ENCODE measurements at places on chromosomes 2 and 18.

DNA sequence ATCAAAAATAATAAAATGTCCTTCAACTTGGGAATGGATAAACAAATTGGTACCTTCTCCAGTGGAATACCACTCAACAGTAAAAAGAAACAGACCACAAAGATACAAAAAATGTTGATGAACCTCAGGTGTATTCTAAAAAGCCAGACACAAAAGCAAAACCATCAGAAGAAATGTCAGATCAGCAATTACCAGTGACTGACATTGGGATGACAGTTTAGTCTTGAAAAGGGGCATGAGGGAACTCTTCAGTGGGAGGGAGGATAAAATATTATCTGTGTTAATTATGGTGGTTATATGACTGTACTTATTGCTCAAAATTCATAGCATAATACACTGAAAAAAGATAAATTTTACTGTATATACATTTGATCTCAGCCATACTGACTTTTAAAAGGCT lies 473.0 kb downstream of the TMX3 start:
- no peak for DNase-seq

DNA sequence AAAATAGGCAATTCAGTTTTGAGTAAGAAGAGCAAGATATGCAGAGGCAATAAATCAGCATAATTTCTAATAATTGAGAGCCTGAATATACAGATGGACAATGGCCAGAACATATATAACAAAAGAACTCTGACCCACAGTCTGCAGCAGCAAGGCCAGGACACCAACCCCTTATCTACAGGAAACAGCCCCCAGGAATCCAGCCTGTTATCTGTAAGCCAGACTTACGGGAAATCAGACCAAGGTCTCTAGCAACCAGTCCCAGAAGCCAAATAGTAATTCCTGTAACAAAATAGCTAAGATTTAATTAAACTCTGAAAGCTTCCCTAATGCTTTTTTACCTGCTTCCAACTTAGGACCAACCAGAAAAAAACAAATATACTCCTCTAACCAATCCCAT lies 434.5 kb upstream of the GYPC start:
- no peak for DNase-seq

DNA sequence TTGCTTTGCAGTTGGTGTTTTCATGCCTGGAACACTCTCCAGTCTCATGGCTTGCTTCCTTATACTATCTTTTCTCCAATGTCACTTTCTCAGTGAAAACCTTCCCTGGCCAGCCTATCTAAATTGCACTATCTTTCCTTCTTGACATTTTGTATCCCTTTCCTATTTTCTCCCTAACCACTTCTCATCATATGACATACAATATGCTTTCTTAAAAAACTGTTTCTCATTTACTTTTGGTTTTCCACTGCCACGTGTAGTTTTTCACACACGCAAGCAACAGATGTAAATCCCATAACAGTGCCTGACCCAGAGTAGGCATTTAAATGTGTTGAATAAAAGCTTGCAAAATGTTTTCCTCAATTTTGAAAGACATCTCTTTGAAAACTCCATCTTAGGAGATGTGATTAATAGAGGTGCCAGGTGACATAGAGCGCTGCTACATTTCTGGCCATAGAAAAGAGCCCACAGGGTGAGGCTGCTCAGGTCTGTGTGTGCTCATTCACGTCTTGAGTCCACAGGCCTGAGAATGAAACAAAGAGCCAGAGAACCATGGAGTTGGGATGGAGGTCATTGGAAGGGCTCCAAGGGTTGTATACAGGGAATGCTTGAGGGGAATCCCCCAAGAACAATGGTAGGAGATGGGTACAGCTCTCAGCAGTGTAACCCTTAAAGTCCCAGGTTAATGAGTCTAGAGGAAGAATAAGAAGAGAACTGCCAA lies 12.7 kb downstream of the ZNF24 start:
- no peak for DNase-seq

GRCh38 chr2:108980076-108980475 lies 8.9 kb downstream of the EDAR start:
- DNase-seq, result no peak

GRCh38 chr18:23812546-23813440 lies 123.5 kb downstream of the LAMA3 start:
- DNase-seq, result no peak

GRCh38 chr2:48424866-48425265 lies 105.1 kb upstream of the STON1 start:
- no peak for DNase-seq

DNA sequence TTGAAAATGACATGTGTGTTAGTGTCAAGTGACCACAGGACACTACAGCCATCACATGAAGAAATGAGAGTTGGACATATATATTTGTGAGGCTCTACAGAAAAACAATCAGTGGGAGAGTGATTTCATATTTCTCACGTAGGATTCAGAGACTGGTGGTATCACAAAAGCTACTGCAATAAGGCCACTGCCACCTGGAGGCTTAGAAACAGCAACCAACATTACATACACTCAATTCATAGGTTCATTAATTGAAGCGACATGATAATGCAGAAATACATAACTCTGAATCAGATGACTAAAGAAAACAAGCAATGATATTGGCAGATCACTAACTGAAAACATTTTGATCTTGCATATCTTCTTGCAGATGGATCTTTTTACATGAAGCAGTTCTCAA lies 248.1 kb upstream of the KLHL14 start:
- DNase-seq, result no peak

GRCh38 chr18:27899893-27900292 lies 277.0 kb downstream of the CDH2 start:
- DNase-seq, result no peak

- no peak for DNase-seq
Measured at GRCh38 chr2:222212571-222212970, 86.2 kb downstream of the PAX3 start.

- no peak for DNase-seq
Measured at GRCh38 chr2:68317971-68318913, 1.5 kb downstream of the CNRIP1 start.

- no peak for DNase-seq
Measured at GRCh38 chr2:191036363-191036762, 22.4 kb upstream of the STAT1 start.

GRCh38 chr2:27582695-27583389 lies at the start of gene ZNF512:
Gene ZNF512, plus strand, starts transcription at chr2:27583042. Its CDS starts 71 bp downstream, at chr2:27583113.
- peak; percentile 70 for DNase-seq

DNA sequence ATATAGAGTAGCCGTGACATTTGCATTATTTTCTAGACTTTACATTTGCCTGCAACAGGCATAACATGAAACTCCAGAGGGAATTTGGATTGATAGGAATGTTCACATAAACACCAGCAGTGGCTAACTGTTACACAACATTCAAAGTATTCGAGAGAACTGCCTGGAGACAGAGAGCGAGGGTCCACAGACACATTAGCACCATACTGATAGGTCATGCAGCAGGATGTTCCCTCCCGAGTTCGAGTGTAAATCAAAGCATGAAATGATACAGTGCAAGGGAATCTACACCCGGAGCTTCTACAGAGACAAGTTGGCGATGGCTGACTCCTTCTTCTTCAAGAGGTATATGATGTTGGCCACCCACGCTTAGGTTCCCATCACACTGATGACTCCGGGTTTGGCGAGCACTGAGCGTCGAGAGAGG lies 89.5 kb downstream of the COL6A3 start:
- no peak for DNase-seq

DNA sequence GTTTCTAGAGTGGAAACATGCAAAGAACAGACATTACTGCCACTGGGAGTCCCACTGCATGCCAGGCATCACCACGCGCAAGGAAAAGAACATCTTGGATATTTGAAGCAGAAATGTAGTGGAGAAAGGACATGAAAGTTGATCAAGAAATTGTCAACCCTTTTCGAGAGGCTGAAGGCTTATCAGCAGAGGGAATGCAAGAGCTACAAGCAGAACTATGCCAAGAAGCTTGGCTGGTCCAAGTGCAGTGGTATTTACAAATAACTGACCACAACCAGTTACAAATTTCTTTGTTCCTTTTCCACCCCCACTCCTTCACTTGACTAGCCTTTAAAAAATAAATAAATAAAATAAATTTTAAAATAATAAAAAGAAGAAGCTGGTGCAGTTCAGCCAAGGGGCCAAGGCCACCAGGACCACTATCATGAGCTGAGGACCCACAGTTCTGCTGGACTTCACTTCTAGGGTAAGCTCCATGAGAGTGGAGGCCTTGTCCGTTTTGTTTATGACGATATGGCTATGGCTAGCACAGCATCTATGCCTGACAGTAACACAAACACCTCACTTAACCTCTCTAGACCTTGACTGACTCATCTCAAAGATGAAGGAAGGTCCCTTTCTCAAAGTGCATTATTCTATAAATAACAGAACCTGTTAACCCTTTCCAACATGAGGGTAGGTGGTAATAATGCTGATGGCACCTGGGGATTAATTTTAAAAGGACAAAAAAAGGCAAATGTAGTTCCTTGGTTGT lies 20.9 kb downstream of the MARCHF4 start:
- DNase-seq, result no peak

DNA sequence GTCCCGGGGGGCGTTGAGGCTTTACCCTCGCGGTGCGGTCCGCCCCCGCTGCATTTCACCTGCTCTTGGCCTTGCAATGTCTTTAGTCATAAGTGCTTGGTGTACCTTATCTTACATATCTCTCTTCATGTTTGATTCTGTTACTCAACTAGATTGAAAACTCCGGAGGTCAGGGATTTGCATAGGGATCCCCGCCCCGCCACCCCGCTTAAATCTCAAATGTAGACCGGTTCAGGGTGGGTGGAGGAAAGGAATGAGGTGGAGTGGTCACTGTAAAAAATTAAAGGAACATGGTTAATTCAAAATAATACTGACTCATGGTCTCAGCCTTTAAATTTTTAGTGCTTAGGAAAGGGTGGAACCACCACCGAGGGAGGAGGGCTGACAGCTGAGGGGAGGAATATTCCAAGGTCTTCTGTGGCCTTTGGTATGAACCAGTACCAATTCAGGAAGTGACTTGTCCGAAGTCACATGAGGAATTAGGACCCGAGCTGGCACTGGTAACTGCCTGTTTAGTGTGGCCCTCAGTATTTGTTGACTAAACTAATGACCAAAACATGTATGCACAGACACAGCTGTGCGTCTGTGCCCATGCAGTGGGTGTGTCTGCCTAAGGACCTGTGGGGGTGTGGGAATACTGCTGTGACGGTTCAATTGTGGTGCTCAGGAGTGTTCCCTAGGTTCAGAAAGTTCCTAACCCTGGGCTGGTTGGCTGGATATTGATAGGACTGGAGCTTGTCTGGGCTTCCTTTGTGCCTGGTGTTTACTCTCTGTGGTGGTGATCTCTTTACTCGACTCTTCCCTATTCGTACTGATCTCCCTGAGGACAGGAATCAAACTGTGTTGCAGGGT lies 1.0 kb downstream of the PLEKHB2 start:
- DNase-seq, result no peak

DNA sequence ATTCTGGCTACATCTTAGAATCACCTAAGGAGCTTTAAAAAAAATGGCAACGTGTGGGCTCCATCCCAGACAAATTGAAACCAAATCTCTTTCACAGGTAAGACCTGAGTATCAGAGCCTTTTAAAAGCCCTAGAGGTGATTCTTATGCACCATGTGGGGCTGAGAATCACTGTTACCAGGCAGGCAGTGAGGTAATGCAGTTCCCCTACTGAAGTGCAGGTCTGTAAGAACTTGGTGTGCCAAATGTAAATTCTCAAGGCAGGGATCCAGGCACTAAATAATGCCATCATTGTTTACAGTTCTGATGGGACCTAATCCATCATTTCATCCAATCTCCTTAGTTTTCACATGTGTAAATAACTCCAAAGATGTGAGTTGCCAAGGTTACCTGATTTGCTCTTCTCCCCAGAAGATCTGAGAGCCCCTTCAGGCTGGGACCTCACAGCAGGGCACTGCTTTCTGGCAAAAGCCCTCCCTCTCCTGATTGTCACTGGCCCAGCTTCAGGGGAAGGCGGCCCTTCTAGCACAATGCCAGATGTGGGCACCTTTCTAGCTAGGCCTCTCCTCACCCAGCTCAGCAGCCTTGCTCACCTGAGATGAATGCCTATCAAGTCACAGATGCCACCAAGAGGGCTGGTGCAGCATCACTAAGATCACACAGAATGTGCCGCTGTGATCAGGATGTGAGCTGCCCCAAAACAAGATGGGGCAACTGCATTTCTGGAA lies 73.6 kb upstream of the RGPD5 start:
- no peak for DNase-seq

DNA sequence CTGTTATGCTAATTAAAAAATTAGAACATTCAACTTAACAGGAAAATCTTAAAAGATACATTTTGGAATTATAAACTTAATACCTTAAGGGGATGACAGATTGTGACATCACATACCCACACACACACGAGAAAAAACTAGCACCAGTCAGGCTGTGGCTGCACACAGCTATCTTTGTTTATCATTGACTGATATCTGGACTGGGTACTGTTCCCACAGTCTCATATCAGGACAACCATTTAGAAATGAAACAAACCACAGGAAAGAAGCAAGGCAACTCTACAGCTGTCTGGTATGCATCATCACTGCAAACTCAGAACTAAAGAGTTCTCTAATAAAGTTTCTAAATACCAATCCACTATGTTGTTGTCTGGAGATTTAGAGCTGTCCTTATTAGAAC lies 210.9 kb upstream of the SMAD7 start:
- peak; percentile 14 for DNase-seq

DNA sequence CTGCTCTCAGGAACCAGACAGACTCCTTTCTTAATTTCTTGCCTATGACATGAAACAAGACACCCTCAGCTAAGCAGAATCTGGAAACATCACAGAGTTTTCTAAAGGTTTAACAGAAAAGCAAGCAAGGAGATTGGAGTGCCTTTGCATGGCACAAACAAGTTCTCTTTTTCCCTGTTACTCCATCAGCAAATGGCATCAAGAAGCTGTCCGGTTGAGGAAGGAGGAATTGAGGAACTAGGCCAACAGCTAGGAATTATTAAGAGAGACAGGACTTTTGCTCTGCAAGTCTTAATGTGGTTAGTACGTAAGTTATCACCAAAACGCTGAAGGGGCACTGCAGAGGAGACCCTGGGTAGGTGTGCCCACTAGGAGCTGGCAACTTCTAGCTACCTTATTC lies 53.2 kb downstream of the NEB start:
- no peak for DNase-seq

DNA sequence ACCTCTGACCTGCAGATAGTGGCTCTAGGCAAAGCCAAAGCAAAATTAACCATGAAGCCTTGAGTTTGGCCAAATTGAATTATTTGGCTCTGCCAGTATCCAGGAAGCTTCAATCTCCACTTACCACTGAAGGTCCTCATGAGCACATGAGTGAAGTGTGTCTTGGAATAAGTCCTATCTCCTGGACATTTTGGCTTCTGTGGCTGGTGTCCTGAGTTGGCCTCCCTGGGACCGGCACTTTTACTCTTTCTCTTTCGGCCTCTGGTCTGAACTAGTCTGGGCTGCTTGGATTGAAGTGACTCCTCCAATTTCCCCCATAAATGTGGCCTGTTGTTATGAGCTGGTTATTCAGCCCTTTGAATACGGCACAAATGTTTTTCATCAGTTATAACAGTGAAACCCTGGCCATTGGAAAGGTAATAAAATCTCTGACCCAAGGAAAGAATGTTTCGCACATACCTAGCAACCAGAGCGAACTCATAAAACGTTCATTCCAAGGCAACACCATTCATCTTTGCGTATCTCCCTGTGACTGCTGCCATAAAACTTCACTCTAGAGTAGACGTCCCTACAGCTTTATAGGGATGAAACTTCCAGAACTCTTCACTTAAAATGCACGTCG lies 216.4 kb downstream of the LPIN1 start:
- DNase-seq, result no peak

Data from stimulated activated CD4-positive, alpha-beta T cell treated with anti-CD3 and anti-CD28 coated beads, Interleukin-12 subunit alpha, Interleukin-12 subunit beta, amount 100 ng/mL, for 24 hours (primary cell).